Effector memory CD4-positive, alpha-beta T cell (primary cell): ENCODE measurements at places on chromosomes 1 and 21.
A peak's percentile ranks its signal among the peaks of the same experiment; 100 is the strongest.

- H3K36me3 ChIP-seq = no peaks in the 10 kb centered on the region
- H3K27ac ChIP-seq = no peak overlapping the region
- no peak for DNase-seq
- no peak overlapping the region for H3K4me3 ChIP-seq
These were observed 74.5 kb downstream of the RHOU start for GRCh38 chr1:228809621-228810394.

GRCh38 chr1:19370453-19371170 lies 58.5 kb downstream of the SLC66A1 start:
- H3K4me1 ChIP-seq = no peaks in the 10 kb centered on the region
- no peak overlapping the region for H3K4me3 ChIP-seq
- H3K27ac ChIP-seq = no peak overlapping the region
- H3K27me3 ChIP-seq = no peaks in the 10 kb centered on the region
- peaks cover 46% of the 10 kb centered on the region for H3K36me3 ChIP-seq
- DNase-seq = no peak

- DNase-seq = no peak
- no peaks in the 10 kb centered on the region for H3K36me3 ChIP-seq
- no peaks in the 10 kb centered on the region for H3K4me1 ChIP-seq
- no peak overlapping the region for H3K4me3 ChIP-seq
- no peak overlapping the region for H3K27ac ChIP-seq
These were observed 60.3 kb upstream of the GADD45A start for GRCh38 chr1:67624680-67625079.

- no peak for DNase-seq
- H3K36me3 ChIP-seq = no peaks in the 10 kb centered on the region
- H3K4me1 ChIP-seq = peaks cover 16% of the 10 kb centered on the region
- H3K27me3 ChIP-seq = no peaks in the 10 kb centered on the region
These were observed 57.5 kb downstream of the BCL9 start for GRCh38 chr1:147598621-147599361.

- no peaks in the 10 kb centered on the region for H3K36me3 ChIP-seq
- H3K4me1 ChIP-seq = no peaks in the 10 kb centered on the region
- H3K27ac ChIP-seq = no peak overlapping the region
- no peaks in the 10 kb centered on the region for H3K27me3 ChIP-seq
- no peak for DNase-seq
These were observed 97.3 kb upstream of the BEND5 start for GRCh38 chr1:48873944-48874343.

- H3K4me1 ChIP-seq = no peaks in the 10 kb centered on the region
- no peak overlapping the region for H3K4me3 ChIP-seq
- no peak for DNase-seq
- H3K36me3 ChIP-seq = no peaks in the 10 kb centered on the region
These were observed 6.6 kb upstream of the C2CD2 start for GRCh38 chr21:41960386-41960785.

- no peaks in the 10 kb centered on the region for H3K27me3 ChIP-seq
- no peaks in the 10 kb centered on the region for H3K4me1 ChIP-seq
- no peak for DNase-seq
These were observed 16.6 kb downstream of the TRIM62 start for GRCh38 chr1:33165209-33165608.

- no peak overlapping the region for H3K4me3 ChIP-seq
- DNase-seq = no peak
- H3K4me1 ChIP-seq = no peaks in the 10 kb centered on the region
- H3K27me3 ChIP-seq = no peaks in the 10 kb centered on the region
- no peak overlapping the region for H3K27ac ChIP-seq
These were observed 162.0 kb downstream of the HUNK start for GRCh38 chr21:32034850-32035249.

- peak overlapping the region; percentile 86 for H3K4me3 ChIP-seq
- H3K4me1 ChIP-seq = peaks cover 42% of the 10 kb centered on the region
- H3K36me3 ChIP-seq = peaks cover 1% of the 10 kb centered on the region
- peak overlapping the region; percentile 86 for H3K27ac ChIP-seq
These were observed 923 bp downstream of the CAP1 start for GRCh38 chr1:40041466-40041838.

DNA sequence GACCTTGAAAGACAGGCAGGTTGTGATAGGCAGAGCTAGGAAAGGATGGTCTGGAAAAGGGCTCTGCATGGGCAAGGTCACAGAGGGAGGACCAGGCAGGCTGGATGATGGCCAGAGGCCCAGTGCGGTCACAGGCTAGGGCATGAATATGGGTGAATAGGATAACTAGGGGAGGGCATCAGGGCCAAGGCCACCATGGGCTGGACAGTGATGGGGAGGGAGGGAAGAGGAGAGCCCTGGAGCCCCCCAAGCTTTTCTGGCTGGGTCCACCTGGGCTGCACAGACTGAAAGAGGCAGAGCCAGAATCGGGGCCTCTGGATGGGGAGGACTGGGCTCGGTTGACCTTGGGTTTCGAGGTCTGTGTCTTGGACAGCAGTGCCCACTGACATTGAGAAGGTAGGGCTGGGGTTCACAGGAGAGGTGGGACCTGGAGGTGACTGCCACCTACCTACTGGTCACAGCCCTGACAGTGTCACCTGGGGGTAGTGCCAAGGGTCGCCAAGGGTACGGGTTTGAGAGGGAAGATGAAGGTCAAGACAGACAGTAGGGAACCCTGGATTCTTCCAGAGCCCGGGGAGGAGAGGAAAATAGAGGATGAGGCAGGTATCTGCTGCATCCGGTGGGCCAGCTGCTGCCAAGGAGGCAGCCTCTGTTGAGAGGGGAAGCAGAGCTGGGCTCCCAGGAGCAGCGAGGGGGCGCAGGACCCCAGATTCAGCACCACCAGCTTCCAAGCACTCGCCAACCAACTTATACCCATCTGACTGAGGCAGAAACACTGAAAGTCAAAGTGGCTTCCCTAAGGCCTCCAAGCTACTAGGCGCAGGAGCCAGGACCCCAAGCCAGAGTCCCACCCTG lies 6.1 kb upstream of the NPHP4 start:
- no peaks in the 10 kb centered on the region for H3K36me3 ChIP-seq
- H3K4me3 ChIP-seq = no peak overlapping the region
- no peak for DNase-seq
- H3K27me3 ChIP-seq = no peaks in the 10 kb centered on the region
- peaks cover 27% of the 10 kb centered on the region for H3K4me1 ChIP-seq
- H3K27ac ChIP-seq = no peak overlapping the region

DNA sequence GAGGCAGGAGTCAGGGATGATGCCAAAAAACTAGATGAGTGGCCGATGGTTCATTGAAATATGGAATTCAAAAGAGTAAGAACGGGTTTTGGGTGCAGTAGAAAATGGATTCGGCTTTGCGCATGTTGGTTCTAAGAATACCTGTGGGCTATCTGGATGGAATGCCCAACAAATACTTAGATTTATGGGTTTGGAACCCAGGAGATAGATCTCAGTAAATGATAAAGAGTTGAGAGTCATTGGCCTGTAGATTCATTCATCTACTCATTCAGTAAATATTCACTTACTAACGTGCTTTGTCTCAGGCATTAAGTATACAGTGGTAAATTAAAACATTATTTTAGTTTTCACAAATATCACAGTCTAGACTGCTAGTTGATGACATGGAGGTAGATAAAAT lies 247.7 kb downstream of the NFIA start:
- H3K27ac ChIP-seq = no peak overlapping the region
- no peaks in the 10 kb centered on the region for H3K36me3 ChIP-seq
- DNase-seq = no peak
- H3K4me1 ChIP-seq = no peaks in the 10 kb centered on the region
- no peak overlapping the region for H3K4me3 ChIP-seq
- H3K27me3 ChIP-seq = no peaks in the 10 kb centered on the region

DNA sequence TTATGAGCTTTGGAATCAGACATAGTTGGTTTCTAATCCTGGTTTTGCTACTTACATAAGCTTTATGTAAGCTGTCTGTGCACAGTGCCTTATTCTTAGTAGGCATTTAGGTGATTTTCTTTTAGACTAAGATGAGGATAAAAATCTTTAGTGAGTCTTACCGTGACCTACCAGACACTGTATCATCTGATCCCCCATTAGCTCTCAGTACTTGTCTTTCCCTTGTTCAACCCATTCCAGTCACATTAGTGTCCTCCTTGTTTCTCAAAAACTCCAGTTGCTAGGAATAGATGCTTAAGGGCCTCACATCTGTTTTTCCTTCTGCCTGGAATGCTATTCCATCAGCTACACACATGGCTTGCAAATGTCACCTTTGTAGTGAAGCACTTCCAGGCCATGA lies 18.8 kb downstream of the PPP1R12B start:
- H3K27me3 ChIP-seq = no peaks in the 10 kb centered on the region
- no peak overlapping the region for H3K27ac ChIP-seq
- no peak overlapping the region for H3K4me3 ChIP-seq
- no peaks in the 10 kb centered on the region for H3K4me1 ChIP-seq
- DNase-seq = no peak

DNA sequence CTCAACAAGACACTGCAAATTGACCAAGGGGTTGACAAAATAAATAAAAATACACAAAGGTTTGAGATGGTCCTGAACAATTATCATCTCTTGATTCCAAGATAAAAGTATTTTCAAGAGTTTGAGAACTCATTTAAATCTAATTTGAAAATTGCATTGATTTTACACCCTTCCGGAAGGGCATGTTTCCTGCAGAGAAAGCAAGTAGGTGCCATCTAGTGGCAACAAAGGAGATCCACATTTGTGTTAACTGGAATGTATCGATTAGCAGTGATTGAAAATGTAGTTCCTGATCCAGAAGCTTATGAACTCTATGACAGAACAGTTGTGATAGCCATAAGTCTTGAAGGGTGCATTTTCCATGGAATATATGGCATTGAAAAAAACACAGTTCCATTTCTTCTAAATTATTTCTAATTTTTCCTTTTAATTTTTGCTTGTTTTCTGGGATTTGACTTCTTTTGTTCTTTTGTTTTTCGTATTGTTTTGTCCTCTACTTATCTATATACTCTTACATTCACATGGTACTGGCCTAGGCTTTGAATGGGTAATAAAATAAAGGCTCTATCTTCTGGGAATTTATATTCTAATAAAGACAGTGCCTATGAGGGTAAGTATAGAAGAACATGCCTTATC lies 143.7 kb downstream of the DNM3 start:
- no peaks in the 10 kb centered on the region for H3K36me3 ChIP-seq
- no peak for DNase-seq
- H3K27ac ChIP-seq = no peak overlapping the region
- no peaks in the 10 kb centered on the region for H3K27me3 ChIP-seq

DNA sequence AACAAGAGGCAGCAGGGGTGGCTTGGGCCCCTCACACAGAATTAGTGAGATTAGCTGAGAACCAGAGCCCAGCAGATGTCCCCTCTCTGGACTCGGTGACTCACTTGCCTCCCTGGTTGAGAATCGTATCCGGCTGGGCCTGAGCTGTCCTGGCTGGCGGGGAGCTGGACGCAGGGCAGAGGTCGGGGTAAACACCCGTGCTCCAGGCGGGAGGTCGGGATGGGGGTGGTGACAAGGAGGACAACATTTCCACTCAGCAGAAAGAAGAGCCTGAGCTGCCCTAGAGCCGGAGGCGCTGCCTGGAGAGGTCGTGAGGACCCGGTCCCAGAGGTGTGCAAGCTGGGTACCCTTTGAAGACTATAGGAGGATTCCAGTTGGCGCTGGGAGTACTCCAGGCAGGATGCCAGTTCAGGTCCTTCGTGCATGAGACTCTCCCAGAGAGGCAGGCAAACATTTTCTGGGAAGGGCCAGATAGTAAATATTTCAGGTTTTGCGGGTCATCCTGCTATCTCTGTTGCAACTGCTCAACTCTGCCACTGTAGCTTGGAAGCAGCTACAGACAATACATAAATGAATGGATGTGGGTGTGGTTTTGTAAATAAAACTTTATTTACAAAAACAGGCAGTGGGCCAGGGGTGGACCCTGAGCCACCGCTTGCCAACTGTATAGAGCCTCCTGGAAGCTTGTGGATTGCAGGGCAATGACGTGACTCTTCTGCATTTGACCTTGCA lies 116.8 kb upstream of the WNT4 start:
- DNase-seq = no peak
- no peak overlapping the region for H3K27ac ChIP-seq

DNA sequence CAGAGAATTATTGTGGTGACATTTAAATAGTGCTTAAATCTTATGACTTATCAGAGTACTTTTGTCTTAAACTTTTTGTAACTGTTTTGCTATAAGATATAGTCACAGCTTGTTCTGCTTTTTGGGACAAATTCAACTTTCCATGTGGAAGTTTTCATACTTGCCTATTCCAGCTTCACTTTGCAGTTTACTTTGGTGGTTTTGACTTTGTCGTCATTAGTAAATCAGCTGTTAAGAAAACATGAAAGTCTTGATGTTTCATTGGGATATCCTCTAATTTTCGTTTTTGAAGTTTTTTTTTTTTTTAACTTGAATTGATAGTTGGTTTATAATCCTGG lies 31.3 kb downstream of the SDCCAG8 start:
- no peak overlapping the region for H3K27ac ChIP-seq
- no peaks in the 10 kb centered on the region for H3K4me1 ChIP-seq
- H3K36me3 ChIP-seq = no peaks in the 10 kb centered on the region

GRCh38 chr1:225613006-225613405 lies 39.9 kb downstream of the ENAH start:
- no peak overlapping the region for H3K27ac ChIP-seq
- no peak for DNase-seq
- H3K36me3 ChIP-seq = no peaks in the 10 kb centered on the region
- no peak overlapping the region for H3K4me3 ChIP-seq
- H3K27me3 ChIP-seq = no peaks in the 10 kb centered on the region
